HuH-7 (cell line): ENCODE measurements at places on chromosomes 11 and 22.

GRCh38 chr22:24873226-24873625 lies 67.2 kb downstream of the SGSM1 start:
- DNase-seq, result no peak

GRCh38 chr11:64684357-64684756 lies 38.6 kb downstream of the NRXN2 start:
- no peak for DNase-seq

DNA sequence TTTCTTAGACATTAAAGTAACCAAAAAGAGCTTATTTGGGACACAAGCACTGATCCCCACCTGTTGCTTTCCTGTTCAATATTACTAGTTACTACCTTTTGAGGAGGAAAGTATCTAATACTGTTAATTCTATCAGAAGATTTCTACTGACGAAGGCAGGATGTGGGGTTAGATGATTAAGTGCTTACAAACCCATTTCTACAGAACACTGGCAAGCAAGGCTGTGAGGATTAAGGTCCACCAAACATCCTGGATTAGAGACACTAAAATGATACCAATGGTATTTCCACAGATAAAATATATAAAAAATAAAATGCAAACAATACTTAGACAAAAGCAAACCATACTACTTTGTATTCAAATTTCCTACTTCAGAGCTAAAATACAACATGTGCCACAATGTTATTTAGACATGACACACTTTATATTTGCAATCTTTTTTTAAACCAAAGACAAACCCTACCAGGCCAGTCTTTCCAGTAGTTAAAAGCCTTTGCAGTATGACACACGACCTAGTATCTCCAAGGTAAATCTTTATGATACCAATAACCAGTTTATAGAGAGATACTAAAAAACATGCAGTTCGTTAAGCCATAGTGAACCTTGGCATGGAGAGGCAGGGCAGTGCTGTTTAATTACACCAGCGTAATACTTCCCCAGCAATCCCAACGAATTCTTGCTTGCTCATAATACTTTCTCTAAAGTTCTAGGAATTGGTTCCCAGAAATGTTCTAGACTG lies 71.2 kb upstream of the TP53AIP1 start:
- no peak for DNase-seq

DNA sequence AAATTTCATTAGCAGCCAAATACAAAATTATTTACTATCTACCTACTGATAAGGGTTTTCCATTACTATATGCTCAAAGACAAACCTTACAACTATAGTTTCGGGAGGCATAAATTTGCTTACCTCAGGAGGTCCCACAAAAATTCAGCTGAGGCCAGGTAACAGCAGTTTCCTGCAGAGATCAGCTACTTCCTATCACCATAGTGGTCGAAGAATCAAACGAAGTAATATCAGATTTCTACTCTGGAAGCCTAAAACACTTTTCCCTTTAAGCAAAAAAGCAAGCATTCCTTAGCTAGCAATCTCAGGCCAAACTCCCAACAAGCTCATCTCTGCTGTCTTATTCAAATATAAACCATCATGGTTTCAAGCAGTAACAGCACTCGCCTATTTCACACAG lies 3.1 kb downstream of the NAP1L4 start:
- no peak for DNase-seq

- DNase-seq, result no peak
These were observed 5.2 kb upstream of the OAF start for GRCh38 chr11:120205596-120206161.

- no peak for DNase-seq
These were observed 125.0 kb upstream of the LARGE1 start for GRCh38 chr22:34045311-34045710.

DNA sequence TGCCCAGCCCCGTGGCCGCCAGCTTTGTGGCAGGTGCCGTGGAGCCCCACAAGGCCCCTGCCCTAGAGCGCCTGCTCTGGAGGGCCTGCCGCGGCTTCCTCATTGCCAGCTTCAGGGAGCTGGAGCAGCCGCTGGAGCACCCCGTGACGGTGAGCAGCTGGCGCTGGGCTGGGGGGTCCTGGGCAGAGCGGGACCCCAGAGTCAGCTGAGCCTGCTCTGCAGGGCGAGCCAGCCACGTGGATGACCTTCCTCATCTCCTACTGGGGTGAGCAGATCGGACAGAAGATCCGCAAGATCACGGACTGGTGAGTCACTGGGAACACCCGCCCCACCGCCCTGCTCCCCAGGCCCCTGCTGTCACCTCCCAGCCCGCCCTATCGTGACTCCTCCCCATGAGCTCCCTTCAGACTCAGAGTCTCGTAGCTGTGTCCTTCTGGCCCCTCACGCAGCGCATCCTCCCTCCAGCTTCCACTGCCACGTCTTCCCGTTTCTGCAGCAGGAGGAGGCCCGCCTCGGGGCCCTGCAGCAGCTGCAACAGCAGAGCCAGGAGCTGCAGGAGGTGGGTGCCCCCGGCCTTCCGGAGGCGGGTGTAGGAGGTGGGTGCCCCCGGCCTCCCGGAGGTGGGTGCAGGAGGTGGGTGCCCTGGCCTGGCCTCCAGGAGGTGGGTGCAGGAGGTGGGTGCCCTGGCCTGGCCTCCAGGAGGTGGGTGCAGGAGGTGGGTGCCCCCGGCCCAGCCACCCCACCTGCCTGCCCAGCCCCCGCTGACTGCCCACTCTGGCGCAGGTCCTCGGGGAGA lies 4.7 kb downstream of the TCIRG1 start:
- no peak for DNase-seq

GRCh38 chr22:19779685-19780268 lies 19.2 kb downstream of the TBX1 start:
- no peak for DNase-seq

- DNase-seq, result no peak
These were observed 47.7 kb upstream of the PPP6R3 start for GRCh38 chr11:68412593-68413475.

- DNase-seq, result no peak
These were observed 156.2 kb downstream of the MAML2 start for GRCh38 chr11:96186806-96187205.

- no peak for DNase-seq
These were observed 20.6 kb upstream of the DDI1 start for GRCh38 chr11:104015649-104016415.

DNA sequence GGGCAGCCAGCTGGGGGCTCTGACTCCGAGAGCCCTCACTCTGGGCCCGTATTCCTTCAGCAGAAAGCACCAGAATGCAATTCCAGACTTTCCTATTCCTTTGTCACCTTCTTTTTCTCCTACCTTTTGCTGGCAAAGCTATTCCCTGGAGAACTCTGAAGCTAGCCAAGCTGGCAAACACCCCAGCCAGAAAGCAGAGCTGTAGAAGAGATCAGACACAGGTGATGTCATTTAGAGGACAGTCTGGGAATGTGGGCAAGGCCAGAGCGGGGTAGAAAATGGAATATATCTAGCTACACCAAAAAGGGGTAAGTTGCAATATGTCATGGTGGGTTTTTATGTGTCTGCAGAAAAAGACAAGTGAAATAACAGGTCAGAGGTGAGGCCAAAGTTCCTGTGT lies 205.1 kb downstream of the NXPE2 start:
- DNase-seq, result no peak

GRCh38 chr11:3808861-3809623 lies 682 bp downstream of the PGAP2 start:
- DNase-seq, result peak; percentile 92

- no peak for DNase-seq
These were observed 159.3 kb upstream of the B3GAT1 start for GRCh38 chr11:134571301-134571700.

- DNase-seq, result no peak
These were observed 85.3 kb upstream of the HEPHL1 start for GRCh38 chr11:93935826-93936225.

- no peak for DNase-seq
These were observed 20.4 kb downstream of the CCDC81 start for GRCh38 chr11:86395061-86395551.

- DNase-seq, result peak; percentile 84
These were observed 2.4 kb downstream of the C11orf96 start for GRCh38 chr11:43944761-43945311.

DNA sequence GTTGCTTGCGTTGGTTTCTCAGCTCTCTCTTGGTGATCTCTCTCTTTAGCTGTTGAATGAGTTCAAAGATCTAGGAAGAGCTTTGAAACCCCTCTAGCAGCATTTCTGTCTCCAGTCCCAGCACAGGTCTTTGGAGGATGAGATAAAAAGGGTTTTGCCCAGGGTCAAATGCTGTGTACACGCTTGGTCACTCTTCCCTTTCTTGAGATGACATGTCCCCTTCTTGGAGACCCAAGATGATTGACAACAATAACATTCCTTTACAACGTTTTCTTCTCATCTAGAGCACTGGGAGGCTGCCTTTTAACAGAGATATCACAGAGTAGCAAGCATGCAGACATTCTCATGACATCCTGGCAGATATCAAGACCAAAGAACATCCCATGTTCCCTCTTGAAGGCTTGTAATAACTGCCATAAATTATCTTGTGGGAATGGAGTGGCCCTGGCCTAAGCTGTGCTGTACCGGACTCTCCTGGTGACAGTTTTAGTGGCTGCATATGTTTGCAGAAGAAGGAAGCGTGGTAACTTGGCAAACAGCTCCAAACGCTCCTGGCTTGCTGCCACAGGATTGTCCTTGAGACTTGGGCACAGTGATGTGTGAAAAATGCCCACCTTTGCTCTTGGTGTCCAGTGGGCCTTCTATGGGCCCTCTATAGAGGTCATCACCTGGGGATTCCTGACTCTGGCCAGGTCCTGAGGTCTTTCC lies 107.8 kb downstream of the PTPRJ start:
- no peak for DNase-seq

GRCh38 chr22:48068323-48068885 lies 1306.0 kb downstream of the TBC1D22A start:
- DNase-seq, result no peak

GRCh38 chr11:65791719-65792213 lies 4.9 kb downstream of the OVOL1 start:
- DNase-seq, result no peak

DNA sequence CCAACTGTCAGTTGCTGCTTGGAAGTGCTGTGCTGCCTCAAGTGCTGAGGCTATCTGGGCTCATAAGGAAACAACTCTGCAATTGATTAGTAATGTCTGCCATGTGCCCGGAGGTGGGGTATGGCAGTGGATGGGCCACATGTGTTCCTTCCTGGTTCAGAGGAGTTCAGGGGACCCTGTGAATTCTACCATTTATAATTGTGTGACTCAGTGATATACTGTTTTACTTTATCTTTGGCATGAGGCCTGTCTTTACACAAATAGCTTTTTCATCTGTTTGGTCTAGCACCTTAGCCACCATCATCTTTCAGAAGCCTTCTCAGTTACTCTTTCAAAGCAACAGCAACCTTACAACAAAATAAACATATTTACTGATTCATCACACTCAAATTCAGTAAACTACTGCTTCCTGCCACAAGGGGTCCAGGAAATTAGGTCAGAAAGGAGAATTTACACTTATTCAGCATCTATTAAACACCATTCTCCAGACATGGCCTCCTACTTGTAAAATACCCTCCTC lies 20.9 kb downstream of the DKK3 start:
- DNase-seq, result no peak

DNA sequence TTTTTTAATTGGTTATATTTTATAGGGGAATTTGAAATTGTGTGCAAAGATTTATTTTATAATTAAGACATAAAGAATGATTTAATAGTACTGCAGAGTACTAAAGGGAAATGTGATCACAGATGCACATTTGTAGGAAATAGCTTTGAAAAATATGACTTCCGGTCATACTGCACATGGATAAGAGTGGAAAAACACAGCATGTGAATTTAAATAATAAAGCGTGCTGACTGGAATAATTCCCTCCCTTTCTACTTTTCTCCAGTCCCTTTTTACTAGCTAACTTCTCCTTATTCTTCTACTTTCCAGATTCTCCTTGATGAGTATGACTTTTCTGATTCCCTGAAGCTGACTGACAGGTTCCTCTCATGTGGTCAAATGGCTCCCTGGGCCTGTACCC lies 238.4 kb upstream of the CTSC start:
- DNase-seq, result no peak

DNA sequence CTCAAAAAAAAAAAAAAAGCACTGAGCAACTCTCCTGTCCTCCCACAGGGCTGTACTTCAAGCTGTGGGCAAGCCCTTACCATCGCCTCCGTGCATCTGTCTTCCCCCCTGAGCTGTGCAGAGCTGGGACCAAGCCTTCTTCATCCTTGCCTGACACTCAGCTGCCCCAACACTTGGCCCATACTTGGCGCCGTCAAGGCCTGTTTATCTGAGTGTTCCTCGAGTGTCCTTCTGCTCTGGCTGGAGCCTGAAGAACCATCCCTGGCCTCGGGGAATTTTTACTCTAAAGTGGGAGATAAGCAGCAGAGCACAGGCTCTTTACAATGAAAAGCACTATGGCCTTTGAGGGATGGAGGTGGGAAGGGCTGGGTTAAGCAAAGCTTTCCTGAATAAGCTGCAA lies 1.6 kb upstream of the TIRAP start:
- no peak for DNase-seq

DNA sequence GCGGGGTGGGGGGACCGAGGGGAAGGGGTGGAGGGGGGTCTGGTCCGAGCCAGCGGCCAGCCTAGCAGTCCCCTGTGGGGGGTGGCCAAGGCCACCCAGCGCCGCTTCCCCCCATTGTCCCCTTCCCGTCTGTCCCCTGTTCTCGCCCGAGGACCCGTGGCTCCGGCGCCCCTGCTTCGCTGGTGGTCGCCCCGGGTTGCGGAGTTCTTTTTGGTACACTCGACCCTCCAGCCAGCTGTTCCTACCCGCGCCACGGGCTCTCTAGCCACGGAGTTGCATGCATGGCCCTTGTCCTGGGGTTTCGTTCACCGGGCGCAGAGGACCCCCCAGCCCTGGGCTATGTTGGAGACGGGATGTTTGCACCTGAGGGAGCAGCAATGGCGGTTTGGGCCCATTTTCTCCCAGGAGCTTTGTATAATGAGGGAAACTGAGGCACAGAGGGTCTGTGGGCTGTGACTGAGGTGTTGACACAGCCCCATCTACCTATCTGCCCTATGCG lies 489 bp downstream of the RNF214 start:
- DNase-seq, result peak; percentile 39

DNA sequence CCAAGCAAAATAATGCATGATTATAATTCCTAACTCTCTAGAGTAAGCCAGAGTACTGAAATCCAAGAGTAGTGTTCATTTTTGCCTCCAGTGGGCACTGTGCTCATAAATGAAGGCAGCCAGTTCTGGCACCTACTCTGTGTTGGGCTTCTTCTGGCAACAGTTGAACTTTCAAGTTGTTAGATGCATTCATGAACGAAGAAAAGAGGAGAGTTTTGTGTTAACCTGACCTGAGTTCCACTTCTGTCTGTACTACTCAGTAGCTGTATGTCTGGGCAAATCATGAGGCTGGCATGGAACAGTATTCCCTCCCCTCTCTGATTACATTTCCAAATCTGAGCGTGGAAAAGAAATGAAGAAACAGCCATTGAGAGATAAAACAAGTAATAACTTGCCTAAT lies 20.3 kb upstream of the TENM4 start:
- DNase-seq, result no peak

GRCh38 chr11:46874586-46874985 lies 28.5 kb upstream of the CKAP5 start:
- no peak for DNase-seq

DNA sequence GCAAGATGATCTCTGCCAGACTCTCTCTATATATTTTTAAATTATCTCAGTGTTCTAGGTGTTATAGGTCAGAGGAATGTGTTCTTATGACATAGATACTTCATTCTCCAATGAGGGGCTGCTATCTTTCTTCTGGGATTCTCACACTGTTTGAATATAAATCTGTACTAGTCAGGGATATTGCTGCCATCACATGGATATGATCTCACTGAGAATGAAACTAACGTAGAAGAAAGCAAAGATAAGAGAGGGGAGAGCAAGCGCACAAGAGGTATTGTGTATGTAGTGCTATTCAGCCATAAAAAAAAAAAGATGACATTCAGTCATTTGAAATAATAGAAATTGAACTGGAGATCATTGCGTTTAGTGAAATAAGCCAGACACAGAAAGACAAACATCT lies 42.2 kb upstream of the SLC36A4 start:
- no peak for DNase-seq
